DND-41 (cell line): ENCODE measurements at places on chromosomes 5 and 9.

- DNase-seq, result no peak
Measured at GRCh38 chr9:114364134-114365041, 23.4 kb downstream of the AKNA start.

GRCh38 chr5:126444137-126444536, 20.9 kb downstream of the GRAMD2B start:
- no peak for DNase-seq

GRCh38 chr5:36575361-36575781, 31.0 kb upstream of the SLC1A3 start:
- DNase-seq, result no peak

GRCh38 chr5:93800988-93801811, 59.8 kb upstream of the POU5F2 start:
- peak; percentile 16 for DNase-seq
